Thymus (tissue), 14 donors: ENCODE measurements at places on chromosomes 7 and 10. TPM values are rescaled to one million over a fixed set of nuclear protein-coding genes. Genes with fewer than 3 reads are reported as not detected.

- H3K4me1 ChIP-seq, result no peaks in the 10 kb centered on the region
- no peaks in the 10 kb centered on the region for H3K36me3 ChIP-seq
- H3K27ac ChIP-seq, result no peak overlapping the region
- H3K4me3 ChIP-seq, result no peak overlapping the region
These were observed 158.0 kb downstream of the KCND2 start for GRCh38 chr7:120431016-120431415.

GRCh38 chr10:132145521-132146185 is 41.1 kb upstream of the DPYSL4 start:
- no peaks in the 10 kb centered on the region for H3K36me3 ChIP-seq
- peaks cover 9% of the 10 kb centered on the region for H3K27me3 ChIP-seq
- H3K4me3 ChIP-seq, result no peak overlapping the region
- DNase-seq, result no peak
- H3K27ac ChIP-seq, result no peak overlapping the region
- no peaks in the 10 kb centered on the region for H3K4me1 ChIP-seq

DNA sequence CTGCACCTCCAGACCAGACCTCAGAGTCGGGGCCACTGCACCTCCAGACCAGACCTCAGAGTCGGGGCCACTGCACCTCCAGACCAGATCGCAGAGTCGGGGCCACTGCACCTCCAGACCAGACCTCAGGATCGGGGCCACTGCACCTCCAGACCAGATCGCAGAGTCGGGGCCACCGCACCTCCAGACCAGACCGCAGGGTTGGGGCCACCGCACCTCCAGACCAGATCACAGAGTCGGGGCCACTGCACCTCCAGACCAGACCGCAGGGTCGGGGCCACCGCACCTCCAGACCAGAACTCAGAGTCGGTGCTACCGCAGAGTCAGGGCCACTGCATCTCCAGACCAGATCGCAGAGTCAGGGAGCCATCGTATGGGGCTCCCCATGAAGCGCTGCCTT is 105.9 kb downstream of the ACTR3B start:
- H3K36me3 ChIP-seq, result no peaks in the 10 kb centered on the region
- no peak overlapping the region for H3K4me3 ChIP-seq
- no peaks in the 10 kb centered on the region for H3K27me3 ChIP-seq
- no peak overlapping the region for H3K27ac ChIP-seq
- no peak for DNase-seq

DNA sequence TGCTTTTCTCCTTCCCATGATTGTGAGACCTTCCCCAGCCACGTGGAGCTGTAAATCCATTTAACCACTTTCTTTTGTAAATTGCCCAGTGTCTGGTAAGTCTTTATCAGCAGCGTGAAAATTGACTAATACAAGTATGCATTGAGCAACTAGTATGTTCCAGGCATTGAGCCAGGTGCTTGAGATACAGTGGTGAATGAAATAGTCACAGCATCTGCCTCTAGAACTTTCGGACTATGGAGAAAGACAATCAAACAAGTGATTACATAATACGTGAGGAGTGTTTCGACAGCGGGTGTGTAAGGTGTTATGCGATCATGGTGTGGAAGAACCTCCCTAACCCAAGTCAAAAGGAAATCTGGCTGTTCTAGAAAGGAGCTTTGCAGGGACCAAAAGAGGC is 21.6 kb upstream of the NUP205 start:
- H3K27me3 ChIP-seq, result no peaks in the 10 kb centered on the region
- no peaks in the 10 kb centered on the region for H3K4me1 ChIP-seq
- no peak overlapping the region for H3K4me3 ChIP-seq
- DNase-seq, result no peak
- no peaks in the 10 kb centered on the region for H3K36me3 ChIP-seq
- no peak overlapping the region for H3K27ac ChIP-seq

GRCh38 chr10:129969911-129970464 is 5.9 kb upstream of the EBF3 start:
- peaks cover 96% of the 10 kb centered on the region for H3K27me3 ChIP-seq
- H3K36me3 ChIP-seq, result no peaks in the 10 kb centered on the region
- H3K4me1 ChIP-seq, result peaks cover 4% of the 10 kb centered on the region
- DNase-seq, result no peak
- no peak overlapping the region for H3K27ac ChIP-seq
- no peak overlapping the region for H3K4me3 ChIP-seq

GRCh38 chr7:3301449-3301731 is 338 bp downstream of the SDK1 start:
- peak overlapping the region; percentile 62 for H3K4me3 ChIP-seq
- peaks cover 13% of the 10 kb centered on the region for H3K4me1 ChIP-seq
- peaks cover 63% of the 10 kb centered on the region for H3K27me3 ChIP-seq
- no peak overlapping the region for H3K27ac ChIP-seq
- no peaks in the 10 kb centered on the region for H3K36me3 ChIP-seq

GRCh38 chr10:62924344-62924748 is 108.2 kb upstream of the EGR2 start:
- H3K27me3 ChIP-seq, result no peaks in the 10 kb centered on the region
- no peaks in the 10 kb centered on the region for H3K4me1 ChIP-seq
- no peaks in the 10 kb centered on the region for H3K36me3 ChIP-seq
- no peak overlapping the region for H3K27ac ChIP-seq
- DNase-seq, result no peak
- no peak overlapping the region for H3K4me3 ChIP-seq

GRCh38 chr10:14879928-14880193 is 1.2 kb downstream of the SUV39H2 start:
- H3K4me3 ChIP-seq, result peak overlapping the region; percentile 92
- no peak overlapping the region for H3K27ac ChIP-seq
- no peak for DNase-seq
- no peaks in the 10 kb centered on the region for H3K36me3 ChIP-seq

DNA sequence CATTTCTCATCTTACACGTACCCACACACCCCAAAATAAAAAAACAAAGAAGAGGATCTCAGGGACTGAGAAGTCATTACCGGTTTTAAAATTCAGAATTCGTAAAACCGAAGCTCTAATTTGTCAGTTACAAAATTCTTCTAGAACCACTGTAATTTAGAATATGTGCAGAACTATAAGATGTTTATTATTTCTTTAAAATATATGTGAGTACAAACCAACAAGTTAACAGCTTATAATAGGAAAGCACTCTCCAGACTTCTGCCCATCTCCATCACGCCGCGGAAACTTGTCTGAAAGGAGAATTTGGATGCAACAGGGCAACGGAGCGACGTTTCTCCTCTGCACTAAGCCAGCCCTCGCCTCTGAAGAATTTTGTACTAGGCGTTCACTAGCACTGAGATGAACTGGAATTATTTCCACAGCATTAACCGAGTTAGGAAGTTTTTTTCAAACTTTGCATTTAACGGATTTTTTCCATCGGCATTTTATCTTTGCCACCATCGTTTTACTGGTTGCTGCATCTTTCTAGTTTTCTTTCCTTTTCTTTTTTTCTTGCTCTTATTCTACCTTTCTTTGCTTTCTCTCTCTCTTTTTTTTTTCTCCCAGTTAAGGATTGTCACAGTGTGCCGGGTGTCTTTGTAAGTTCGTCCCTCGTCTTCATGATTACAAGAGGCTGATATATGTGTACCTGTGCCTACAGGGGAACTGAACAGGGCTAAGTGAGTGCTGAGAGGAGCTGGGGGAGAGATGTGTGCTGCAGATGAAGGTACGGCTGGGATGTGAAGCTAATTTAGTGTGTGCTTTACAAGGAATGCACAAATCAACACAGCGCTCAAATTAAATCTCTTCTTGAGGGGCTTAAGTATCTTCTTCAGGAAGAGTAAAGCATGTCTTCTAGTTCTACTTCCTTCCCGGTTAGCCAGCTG is 295.9 kb upstream of the NFE2L3 start:
- H3K27ac ChIP-seq, result no peak overlapping the region
- DNase-seq, result peak; percentile 6
- H3K4me1 ChIP-seq, result peaks cover 7% of the 10 kb centered on the region
- peaks cover 96% of the 10 kb centered on the region for H3K27me3 ChIP-seq
- H3K4me3 ChIP-seq, result peak overlapping the region; percentile 49

GRCh38 chr10:119871881-119872609 is 598 bp downstream of the MCMBP start:
- peaks cover 16% of the 10 kb centered on the region for H3K4me1 ChIP-seq
- peak; percentile 33 for DNase-seq
- H3K27me3 ChIP-seq, result no peaks in the 10 kb centered on the region

DNA sequence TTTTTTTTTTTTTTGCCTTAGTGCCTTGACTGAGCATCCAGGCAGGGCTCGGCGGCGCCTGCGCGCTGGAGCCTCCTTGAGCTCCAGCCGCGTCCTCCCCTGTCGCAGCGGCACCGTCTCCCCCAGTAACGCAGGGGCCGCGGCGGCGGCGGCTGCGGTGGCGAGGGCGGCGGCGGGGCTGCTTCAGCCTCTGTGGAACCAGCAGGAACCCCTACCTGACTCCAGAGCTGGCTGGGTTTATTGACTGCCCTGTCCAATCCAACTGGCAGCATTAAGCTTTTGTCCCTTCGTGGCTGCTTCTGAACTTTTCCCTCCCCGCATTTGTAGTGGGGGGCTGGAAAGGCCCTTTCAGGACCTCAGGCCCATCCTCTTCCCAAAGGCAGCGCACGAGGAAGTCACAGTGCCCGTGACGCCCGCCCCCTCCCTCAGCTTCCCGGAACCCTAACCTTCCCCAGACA is at the start of gene GPR85:
GPR85 (minus strand) TSS at position 397 of the 458 bp plus-strand sequence. CDS start 2,106 bp downstream, outside the sequence.
- DNase-seq, result peak; percentile 24
- peaks cover 3% of the 10 kb centered on the region for H3K4me1 ChIP-seq
- H3K27me3 ChIP-seq, result peaks cover 18% of the 10 kb centered on the region
- H3K27ac ChIP-seq, result no peak within 1 kb of the TSS

DNA sequence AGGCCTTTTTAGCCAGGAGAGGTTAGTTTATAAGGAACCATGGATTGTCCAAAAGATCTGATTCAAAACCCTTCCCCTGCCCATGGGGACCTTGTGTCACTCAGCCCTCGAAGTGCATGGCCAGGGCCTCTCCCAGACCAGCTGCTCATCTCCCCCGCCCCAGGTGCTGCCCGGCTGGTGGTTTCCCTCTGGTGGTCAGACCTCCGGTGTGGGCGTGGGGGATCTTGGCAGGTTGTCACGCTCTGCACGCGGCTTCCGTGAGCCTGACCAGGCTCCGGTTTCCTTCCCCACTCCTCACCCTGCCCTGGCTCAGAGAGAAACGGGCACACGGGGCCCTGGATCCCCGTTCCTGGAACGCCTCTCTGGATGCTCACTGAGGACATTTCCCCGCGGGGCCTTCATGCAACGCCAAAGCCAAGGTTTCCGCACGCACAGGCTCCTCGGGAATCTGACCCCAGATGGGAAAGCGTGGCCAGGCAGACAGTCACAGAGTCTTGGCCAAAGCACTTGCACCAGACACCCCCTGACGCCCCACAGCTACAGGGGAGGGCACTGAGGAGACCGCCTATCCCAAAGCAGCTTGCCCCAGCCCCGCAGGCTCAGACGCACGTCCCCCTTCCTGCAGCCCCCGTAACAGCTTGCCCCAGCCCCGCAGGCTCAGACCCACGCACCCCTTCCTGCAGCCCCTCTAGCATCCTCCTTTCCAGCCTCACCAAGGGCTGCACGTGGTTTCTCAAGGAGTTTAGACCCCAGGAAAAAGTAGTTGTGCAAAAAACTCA is 7.8 kb upstream of the DIP2C start:
- H3K27ac ChIP-seq, result no peak overlapping the region
- H3K36me3 ChIP-seq, result no peaks in the 10 kb centered on the region
- H3K4me1 ChIP-seq, result no peaks in the 10 kb centered on the region
- peaks cover 8% of the 10 kb centered on the region for H3K27me3 ChIP-seq

GRCh38 chr7:91270372-91270771 is 6.1 kb downstream of the FZD1 start:
- peaks cover 12% of the 10 kb centered on the region for H3K4me1 ChIP-seq
- no peaks in the 10 kb centered on the region for H3K27me3 ChIP-seq
- no peaks in the 10 kb centered on the region for H3K36me3 ChIP-seq
- H3K4me3 ChIP-seq, result no peak overlapping the region

DNA sequence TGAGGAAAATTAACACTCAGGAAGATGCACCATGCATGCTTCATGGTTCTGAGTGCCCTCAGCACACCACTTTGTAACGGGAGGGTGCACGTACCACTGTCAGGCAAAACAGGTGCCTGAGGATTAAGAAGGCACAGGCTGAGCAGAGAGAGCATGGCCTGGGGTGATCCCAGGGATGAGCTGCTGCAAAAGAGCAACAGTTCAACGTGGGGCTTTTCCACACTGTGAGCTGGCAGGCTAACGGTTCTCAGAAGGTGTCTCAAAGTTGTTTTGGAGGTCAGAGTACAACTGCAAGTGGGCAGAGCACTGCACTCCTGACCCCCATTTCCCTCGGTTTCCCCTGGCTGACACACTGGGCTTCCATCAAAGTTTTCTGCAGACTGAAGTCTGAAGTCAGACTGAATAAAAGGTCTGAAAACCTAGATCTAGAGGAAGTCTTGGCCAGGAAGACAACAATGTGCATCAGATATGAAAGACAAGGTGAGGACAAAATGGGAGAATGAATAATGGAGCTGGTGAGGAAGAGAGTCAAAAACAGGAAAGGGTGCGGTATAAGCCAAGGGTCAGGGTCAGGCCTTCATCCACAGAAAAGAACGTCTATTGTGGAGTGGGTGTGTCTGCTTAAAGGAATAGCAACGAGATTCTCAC is 20.5 kb downstream of the ZNF438 start:
- no peak overlapping the region for H3K27ac ChIP-seq
- no peak overlapping the region for H3K4me3 ChIP-seq
- H3K4me1 ChIP-seq, result peaks cover 9% of the 10 kb centered on the region
- no peak for DNase-seq

DNA sequence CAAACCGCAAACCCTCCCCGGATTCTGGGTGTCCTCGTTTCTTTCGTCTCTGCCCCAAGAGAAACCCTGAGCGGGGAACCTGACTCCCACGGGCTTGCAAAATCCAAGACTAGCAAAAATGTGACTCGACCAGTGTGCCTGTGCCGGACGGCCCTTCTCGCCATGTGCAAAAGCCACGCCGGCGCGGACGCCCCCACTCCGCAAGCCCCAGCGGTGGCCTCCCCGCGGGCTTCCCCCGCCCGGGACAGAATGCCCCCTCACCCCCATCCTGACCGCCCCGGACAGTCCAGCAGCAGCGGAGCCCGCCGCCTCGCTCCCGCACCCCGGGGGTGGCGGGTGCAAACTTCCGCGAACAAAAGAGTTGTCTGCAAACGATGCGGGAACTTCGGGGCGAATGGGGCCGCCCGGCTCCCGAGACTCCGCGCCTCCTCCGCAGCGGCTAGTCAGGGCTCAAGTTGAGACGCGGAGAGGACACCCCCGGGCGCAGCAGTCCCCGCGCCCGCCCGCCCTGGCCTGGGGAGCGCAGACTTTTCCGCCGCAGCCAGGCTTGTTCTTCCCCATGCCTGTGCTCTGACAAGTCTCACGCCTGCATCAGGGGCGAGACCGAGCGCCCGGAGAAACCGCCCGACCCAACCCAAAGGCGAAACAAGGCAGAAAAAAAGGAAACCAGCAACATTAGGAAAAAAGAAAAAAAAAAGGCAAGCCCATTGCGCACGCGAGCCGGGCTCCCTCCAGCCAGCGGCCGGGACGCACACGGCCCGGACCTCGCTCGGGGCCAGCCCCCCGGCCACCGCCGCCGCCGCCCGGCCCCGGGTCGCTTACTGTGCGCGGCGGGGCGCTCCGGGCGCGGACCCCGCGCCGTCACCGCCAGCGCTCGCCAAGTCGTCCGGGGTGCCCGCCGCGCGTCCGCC is 732 bp downstream of the FAM53B start:
- DNase-seq, result no peak
- H3K4me3 ChIP-seq, result peak overlapping the region; percentile 95
- H3K36me3 ChIP-seq, result peaks cover 6% of the 10 kb centered on the region
- peaks cover 26% of the 10 kb centered on the region for H3K4me1 ChIP-seq
- peak overlapping the region; percentile 88 for H3K27ac ChIP-seq

The SDK1 gene
- 3.2 TPM for total RNA-seq

The UMAD1 gene
- total RNA-seq, result 21.9 TPM

The ADAM22 gene
- 4.3 TPM for total RNA-seq

The SLC18A3 gene
- not detected for total RNA-seq

The ZFAND4 gene
- 20.4 TPM for total RNA-seq

The HOXA10 gene
- 1.1 TPM for total RNA-seq

The ZC3HAV1L gene
- total RNA-seq, result 4.5 TPM
